CD4-positive, alpha-beta T cell treated with Interleukin-2 at 100 ng/mL for 4 hours (primary cell): ENCODE measurements at places on chromosomes 12 and 14.

GRCh38 chr12:30806989-30807694 is 52.4 kb upstream of the CAPRIN2 start:
- DNase-seq: peak; percentile 63

GRCh38 chr12:20863056-20863455 is 52.6 kb downstream of the SLCO1B3 start:
- DNase-seq: no peak

DNA sequence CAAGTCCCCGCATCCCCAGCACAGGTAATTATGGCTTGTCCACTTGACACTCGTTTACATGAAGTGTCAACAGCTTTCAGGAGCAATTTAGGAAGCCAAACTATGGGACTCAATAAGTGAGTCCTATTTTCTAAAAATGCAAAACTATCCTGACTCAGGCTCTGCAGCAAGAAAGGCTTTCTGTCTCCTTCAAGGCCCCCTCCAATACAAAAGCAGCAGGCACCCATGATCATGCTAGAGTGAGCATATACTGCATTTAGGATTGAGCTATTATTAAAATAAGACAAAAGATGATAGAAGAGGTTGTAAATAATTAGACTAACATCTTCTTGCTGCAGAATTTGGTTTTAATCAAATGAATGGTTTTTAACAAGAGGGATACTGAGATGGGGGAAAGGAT is 3.2 kb downstream of the SIX6 start:
- DNase-seq: no peak

DNA sequence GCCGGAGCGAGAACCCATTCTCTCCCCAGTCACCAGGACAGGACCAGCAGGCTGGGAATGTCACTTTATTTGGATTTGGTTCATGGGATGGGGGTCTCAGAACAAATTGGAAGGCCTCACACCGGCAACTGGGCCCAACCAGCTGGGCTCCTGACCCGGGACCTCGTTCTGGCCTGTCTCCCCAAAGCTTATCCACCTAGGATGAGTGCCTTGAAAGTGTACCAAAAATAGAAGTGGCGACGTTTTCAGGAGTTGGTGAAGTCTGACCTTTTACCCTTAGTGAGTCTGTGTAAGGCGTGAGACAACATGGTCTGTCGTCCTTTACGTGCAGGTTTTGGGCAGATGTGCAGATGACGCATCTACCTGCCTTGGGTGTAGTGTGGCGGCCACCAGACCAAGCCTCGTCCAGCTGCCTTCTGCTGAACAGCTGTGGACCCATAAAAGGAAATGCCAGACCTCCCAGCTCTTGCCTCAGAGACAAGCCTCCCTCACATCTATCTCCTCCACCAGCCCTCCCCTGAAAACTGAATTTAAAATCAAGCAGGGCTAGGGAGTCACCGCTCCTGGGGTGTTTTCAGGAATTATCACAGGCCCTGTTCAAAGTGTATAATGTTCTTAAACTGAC is 36.6 kb upstream of the CLMN start:
- DNase-seq: no peak

- DNase-seq: no peak
These were observed 29.2 kb upstream of the CHST11 start for GRCh38 chr12:104427547-104427938.
